ENCODE measurements at places on chromosomes 11 and 22.

DNA sequence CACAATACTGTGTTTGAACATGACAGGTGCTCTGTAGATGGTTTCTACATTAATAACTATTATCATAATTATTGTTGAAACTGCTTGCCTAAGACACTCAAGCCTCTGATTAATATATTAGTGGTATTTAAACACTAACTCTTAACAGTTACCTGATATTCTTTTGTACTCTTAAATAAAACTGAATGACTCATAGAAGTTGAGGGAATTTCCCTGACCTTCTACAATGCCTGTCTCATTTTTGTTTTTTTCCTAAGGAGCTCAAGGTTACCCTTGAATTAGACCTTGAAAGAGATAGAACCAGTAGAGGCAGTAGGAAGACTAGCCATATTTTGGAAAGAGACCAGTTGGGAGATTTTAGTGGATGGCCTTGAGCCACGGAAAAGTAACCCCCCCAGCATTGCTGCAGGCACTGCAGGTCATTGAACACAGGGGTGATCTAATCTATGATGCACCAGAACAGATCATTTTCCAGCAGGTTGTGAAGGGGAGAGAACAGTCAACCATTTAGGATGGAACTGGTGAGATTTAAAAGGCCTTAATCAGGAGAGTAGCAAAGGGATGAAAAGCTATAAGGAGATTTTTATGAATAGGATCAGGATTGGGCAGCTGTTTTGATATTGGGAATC, 148.3 kb downstream of the PGR start:
- DNase-seq = no peak

DNA sequence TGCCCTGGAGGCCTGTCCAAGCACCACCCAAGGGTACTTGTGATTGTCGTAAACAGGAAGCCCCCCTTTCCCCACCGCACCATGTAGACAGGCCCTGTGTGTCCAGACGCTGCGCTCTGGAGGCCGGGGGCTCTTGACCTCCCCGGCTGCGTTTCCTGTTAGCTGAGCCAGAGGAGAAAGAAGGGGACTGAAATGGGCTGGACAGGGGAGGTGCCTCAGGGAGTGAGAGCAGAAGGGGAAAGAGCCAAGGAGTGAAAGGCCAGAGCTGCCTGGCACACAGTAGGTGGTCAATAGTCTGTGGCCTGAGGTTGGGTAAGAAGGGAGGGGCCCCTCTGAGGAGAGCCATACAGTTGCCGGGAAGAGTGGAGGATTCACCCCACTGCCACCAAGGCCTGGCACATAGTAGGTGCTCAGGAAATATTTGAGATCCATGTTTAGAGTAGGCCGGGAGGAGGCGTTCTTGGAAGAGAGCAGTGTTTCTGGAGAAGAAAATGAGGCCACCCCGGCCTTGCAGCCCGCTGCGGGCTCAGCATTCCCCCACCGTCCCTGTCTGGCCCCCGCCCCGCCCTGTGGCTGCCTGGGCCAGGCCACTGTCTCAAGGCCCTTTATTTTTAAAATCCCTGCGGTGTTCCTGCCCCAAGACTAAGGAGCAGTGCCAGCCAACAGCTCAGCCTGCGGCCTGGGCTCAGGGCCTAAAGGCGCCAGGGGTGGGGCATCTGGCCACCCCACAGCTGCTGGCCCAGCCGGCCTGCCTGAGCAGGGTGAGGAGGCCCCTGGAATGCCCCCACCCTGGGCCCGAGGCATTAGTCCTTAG, 13.6 kb upstream of the CDC42EP1 start:
- no peak for DNase-seq

GRCh38 chr11:94219771-94220170, 84.6 kb upstream of the IZUMO1R start:
- DNase-seq = no peak

DNA sequence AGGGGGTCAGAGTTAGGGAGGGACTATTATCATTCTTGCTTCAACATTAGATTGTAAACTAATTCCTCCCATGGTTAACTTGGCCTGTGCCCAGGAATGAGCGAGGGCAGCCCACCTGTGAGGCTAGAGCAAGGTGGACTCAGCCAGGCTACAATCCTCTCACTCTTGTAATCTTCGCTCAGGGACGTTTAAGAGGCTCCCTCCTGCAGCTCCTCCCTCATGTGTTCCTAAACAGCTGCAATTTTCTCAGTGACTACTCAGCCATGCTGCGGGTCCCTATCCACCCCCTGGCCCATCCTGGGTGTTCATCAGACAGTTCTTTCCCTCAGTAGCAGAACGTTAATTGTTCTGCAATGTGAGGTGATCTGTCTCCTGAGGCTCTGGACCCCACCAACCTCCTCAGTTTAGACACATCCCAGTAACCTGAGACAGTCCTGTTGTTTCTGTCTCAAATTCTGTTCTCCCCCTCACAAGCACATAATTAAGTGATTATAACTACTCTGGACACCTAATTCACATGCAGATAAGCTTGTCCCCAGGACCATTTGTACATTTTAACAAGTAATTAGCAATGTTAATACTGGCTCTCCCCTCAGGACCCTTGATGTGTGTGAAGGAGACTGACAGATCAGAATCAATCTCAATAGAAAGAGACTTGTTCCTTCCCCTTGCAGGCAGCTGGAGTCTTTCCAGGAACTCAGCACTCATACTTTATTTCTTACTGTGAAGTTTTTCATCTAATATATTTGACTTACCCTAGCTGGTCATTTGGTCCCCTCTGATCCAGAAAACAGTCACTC, 337.2 kb upstream of the B3GAT1 start:
- no peak for DNase-seq

- no peak for DNase-seq
Measured at GRCh38 chr11:31412946-31413345, 43.3 kb downstream of the DNAJC24 start.

DNA sequence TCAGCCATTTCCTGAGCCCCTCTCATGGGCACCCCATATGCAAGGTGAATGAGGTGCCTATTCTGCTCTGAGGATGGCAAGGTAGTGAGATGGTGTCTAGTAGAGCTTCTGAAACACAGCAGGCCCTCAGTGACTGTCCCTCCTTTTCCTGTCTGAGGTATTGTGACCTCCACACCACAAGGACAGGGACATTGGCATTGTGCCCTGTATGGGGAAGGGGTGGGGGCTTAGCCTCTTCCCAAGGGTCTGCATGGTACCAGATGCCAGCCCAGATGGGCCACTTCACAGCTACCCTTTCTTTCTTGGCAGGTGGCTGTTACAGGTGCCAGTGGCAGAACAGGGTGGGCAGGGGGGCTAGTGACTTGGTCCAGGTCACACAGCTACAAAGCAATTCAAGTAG, 78.8 kb downstream of the CABIN1 start:
- no peak for DNase-seq

DNA sequence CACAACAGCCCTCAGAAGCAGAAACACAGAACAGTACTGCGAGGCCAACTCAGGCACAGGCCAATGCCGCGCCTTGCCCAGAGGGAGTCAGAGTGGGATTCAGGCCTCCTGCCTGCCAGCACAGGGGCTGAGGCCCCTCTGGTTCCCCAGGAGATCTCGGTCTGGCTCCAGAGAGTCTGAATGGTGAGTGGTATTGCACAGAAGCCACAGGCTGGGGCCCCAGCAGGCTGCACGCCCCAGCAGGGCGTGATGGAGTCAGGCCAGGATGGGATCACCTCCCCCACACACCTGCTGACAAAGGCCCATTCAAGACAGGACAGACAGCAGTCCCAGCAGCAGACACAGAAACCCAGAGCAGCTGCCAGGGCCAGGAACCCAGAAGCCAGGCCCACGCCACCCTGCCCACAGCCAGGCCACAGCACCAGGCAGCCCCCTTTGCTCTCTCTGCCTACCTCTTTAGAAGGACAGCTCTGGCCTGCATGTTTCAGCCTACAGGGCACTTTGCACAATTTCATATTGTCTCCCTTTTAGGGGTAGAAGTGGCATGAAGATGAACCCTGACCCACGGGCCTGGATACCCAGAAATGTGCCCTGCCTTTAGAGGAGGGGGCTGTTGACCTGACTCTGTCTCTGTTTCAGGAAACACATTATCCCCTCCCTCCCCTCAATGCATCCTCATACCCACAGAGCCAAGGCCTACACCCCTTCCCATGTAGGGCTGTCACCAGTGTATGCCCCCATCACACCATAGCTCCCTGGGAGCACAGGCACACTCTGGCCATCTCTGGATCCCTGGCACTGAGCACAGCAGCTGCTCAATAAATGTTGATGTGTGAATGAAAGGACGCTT, 6.1 kb downstream of the FXYD6 start:
- no peak for DNase-seq

GRCh38 chr11:98979205-98979604, 41.5 kb upstream of the CNTN5 start:
- DNase-seq = peak; percentile 6

DNA sequence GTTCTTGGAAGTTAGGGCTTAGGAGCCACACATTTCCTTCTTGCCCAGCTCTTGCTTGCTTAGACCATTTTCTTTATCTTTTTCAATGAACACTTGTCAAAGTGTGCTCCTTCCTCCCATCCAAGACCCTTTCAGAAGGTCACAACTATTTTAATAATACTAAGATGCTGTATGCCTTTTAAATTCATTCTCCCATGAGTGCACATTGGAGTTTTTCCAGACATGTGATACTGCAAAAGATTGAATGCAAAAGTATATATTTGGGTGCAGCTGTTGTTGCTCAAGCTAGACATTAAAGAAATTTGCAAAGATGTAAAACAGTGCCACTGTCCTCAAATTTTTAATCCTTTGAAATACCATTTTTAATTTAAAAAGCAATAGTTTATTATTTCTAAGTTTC, 69.3 kb upstream of the TNRC6B start:
- no peak for DNase-seq

DNA sequence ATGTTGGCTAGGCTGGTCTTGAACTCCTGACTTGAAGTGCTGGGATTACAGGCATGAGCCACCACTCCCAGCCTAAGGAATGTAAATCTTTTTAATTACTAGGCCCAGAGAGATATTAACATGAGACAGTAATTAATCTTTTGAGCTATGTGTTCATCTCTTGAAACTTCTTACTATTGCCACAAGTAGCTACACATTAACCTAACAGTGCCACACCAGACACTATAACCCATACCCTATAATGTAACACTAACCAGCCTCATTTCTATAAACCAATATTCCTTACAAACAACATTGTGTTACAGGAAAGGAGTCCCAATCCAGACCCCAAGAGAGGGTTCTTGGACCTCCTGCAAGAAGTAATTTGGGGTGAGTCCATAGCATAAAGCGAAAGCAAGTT, 8.0 kb upstream of the COX8A start:
- no peak for DNase-seq

GRCh38 chr11:20452585-20452984, 65.1 kb downstream of the PRMT3 start:
- DNase-seq = no peak

GRCh38 chr11:9680028-9680427, 16.2 kb downstream of the SWAP70 start:
- no peak for DNase-seq

DNA sequence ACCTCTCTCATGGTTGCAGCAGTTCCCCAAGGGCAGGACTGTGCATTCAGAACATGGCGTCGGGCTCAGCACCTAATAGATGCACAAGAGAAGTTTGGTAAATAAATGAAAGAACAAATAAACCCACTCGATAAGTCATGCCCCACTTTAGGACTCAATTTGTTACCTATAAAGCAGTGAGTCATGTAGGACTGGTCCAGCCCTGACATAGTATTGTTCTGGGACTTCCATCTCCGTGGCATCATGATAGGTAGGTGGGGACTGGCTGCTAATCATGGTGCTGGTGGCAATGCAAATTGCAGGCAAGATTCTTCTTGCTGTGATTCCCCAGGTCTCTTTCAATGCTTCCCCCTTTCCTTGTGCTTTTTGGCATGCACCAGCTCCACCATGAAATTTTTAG, 118.2 kb upstream of the CSNK2A3 start:
- no peak for DNase-seq

DNA sequence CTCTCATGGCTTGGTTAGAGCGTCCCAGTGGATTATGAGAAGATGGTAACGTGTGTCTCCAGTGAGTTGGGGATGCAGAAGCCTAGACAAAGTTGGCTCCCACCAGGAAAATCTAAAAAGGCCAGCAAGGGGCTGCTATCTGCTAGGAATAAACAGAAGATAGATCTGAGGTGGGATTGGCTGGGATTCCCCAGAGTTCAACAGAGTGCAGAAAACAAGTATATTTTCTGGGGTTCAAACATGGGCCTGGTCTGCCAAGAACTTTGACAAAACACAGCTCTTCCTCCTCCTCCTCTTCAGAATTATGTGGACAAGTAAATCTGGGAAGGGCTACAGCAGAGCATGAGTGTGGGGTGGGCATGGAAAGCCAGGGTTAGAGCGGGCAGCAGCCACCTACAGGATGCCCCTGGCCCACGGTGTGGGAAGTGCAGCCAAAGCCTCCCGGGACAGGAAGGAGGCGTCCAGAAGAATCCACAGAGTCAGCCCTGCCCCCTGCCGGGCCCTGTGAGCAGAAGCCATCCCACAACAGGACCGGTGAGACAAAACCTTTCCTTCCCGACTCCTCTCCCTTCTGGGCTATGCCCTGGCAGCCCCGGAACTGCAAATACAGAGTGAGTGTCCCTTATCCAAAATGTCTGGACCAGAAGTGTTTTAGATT, 67.1 kb downstream of the CD82 start:
- peak; percentile 57 for DNase-seq

DNA sequence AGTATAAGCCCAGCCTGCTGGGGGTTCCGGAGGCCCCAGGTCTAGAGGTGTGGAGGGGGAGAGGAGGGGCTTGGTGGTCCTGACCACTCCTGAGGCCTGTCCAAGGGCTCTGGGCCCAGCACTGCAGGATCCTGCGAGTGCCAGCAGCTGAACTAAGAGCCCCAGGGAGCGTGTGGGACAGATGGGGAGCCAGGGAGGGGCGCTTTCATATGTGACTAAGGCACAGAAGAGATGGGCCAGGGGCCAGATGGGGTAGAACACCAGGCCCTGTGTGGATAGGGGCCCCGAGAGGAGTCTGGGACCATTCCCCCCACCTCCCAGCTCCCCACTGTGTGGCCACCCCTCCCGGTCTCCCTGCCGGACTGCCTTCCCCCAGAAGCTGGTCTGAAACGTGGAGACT, 18.4 kb downstream of the MAFF start:
- DNase-seq = no peak

GRCh38 chr11:19672586-19673206, 39.9 kb upstream of the NAV2 start:
- DNase-seq = no peak

DNA sequence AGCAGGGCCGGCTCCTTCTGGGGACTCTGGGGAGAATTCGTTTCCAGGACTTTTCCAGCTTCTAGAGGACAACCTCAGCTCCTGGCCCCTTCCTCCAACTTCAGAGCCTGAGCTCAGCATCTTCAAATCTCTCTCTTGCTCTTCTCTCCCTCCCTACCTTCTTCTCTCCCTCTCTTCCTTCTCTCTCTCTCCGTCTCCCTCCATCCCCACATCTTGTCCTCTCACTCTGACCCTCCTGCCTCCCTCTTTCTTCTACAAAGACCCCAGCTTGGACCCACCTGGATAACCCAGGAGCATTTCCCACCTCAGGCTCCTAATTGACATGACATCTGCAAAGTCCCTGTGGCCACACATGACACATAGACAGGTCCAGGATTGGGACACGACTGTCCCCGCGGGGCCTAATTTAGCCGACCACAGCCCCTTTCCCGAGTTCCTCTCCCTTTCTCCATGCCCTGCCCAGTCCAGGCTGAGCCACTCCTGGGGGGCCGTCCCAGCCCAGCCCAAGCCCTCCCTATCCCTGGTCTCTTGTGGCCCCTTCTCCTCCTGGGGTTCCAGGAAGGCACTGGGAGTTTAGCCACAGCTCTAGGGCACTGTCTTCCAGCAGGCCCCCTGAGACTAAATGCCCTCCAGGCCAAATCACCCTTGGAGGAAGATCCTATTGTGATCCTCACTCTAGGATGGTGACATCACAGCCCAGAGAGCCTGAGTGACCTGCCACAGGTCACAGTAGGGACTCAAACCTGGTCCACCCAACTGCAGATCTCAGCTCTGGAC, 36.9 kb downstream of the IGLL5 start:
- no peak for DNase-seq

GRCh38 chr22:39943337-39943736, 16.9 kb upstream of the TMA7B start:
- peak; percentile 53 for DNase-seq
